ENCODE measurements at places on chromosomes 4 and X.
A peak's percentile ranks its signal among the peaks of the same experiment; 100 is the strongest.

DNA sequence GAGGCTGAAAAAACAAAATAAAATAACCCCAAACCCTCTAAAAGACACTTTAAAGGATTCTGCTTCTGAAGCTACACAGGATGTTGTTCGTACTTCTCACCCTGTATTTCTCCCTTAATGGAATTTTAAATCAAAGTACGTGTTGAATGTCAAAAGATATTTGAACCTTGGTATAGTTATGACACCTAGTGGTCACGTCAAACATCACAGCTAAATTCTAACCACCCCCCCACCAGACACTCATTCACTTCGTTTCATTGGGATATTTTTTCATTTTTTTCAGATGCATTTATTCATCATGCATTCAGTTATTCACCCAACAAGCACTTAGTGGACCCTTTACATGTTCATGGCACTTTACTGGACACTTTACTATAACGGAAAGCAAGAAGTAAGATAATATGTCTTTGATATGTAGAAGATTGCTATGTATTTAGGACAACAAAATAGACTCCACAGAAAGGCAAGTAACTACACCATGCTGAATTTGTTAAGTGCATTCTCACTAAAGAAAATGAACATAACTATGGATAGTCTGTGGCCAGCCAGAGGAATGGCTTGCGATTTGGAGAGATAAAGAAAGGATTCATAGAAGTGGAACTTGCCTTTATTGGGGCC lies 62.5 kb upstream of the GPR174 start:
- no peak for DNase-seq

- DNase-seq, result no peak
Measured at GRCh38 chr4:101818362-101818761, 27.8 kb downstream of the BANK1 start.

DNA sequence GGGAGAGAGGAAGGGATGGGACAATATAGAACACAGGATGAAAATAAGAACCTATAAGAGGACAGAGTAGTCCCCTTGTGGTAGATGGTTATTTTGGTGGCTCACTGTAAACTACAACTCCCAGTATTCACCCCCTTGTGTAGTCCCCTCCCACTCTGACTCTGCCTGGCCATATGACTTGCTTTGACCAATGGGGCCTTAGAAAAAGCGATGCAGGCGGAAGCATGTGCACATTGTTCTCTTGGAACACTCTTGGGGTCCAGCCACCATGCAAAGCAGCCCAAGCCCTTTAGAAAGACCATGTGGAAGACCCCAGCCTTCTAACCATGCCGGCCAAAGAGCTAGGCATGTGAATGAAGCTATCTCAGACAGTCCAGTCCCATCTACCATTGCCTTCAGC lies 415.0 kb downstream of the BCOR start:
- DNase-seq, result no peak

DNA sequence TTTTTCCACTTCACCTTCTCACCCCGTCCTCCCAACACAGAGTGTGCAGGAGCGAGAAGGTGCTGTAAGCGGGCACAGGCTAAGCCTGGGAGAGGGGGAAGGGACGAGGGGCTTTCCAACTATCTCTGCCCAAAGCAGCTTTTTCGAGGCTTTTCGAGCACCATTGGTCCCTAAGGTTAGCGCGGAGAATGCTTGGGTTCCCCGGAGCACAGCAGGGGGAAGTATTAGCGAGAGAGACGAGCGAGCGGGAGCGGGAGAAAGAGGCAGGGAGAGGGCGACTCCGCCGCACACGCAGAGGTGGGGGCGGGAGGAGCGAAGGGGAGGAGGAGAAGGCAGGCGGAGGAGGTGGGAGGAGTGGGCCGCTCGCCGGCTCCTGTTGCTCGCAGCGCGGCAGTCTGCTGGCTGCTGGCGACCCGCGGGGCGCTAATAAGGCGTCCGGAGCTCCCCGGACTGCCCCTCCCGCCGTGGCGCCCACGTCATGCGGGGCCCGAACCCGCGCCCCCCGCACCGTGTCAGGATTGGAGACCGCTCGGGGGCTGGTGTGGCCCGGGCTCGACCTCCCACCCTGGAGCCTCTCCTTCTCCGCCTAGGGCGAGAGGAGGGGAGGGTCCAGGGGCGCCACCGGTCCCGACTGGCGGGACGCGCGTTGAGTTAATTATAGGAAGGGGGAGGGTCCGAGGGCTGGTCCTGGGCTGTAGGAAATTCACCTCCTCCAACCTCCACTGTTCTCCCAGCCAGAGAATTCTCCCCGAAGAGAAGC lies at the start of gene ADAMTS3:
Gene ADAMTS3, minus strand, starts transcription at position 263 of the 760 bp plus-strand sequence. CDS start 459 bp downstream, outside the sequence.
- DNase-seq, result no peak

- DNase-seq, result peak; percentile 30
Measured at GRCh38 chr4:6221851-6222760, 21.8 kb upstream of the JAKMIP1 start.

GRCh38 chr4:122688529-122689140 lies 43.9 kb upstream of the BBS12 start:
- no peak for DNase-seq

DNA sequence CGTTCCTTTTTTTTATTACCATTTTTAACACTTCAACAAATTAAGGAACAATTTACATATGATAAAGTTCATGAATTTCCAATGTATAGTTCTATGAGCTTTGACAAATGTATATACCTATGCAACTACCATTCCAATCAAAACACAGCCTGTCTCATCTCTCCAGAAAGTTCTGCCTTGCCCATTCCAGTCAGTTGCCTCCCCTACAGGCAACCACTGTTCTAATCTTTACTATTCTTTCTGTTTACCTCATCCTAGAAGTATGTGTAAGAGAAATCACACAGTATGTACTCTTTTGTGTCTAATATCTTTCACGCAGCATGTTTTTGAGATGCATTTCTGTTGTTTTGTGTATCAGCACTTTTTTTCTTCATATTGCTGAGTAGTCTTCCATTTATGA lies 224.9 kb downstream of the KIT start:
- no peak for DNase-seq

- DNase-seq, result no peak
Measured at GRCh38 chrX:121496966-121497365, 449.6 kb downstream of the GLUD2 start.

DNA sequence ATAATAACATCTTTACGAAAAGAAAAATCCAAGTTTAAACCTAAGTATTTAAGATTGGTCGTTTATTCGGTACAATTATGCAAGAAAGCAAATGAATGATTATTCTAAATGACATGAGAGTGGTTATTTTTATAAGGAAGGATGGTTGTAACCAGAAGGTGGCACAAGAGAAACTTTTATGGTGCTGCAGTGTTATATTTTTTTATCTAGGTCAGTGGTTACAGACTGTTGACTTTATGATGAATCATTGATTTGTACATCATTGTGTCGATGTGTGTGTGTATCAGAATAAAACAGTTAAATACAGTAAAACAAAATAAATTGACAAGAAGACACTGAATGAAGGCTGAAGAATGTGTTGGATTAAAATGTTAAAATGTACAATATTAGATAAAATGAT lies 9.8 kb downstream of the DCAF8L2 start:
- DNase-seq, result no peak
